KBM-7 (cell line): ENCODE measurements at places on chromosomes 7 and 10.

DNA sequence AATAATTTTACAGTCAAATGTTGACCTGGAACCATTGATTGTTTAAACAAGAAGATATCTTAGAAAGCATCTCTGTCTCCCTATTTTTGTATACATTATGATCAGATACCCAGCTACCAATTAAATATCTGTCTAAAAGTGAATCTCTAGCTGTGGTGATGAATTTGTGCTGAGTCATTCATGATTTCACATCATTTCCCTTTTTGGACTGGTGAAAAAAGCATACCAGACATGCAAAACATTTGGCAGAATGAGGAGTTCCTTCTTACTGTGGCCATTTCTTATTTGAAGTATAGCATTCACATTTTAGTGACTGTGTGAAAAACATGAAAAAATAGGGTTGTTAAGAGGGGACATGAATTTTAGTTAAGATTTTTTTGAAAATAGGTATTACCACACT is 98.0 kb upstream of the GATA3 start:
- peak; percentile 79 for DNase-seq

GRCh38 chr10:71964098-71964742 is at the start of gene CHST3:
TSS of gene CHST3 (plus strand) at chr10:71964395. CDS start at chr10:72005843, 41,448 bp downstream.
- peak; percentile 52 for DNase-seq

- no peak for DNase-seq
Measured at GRCh38 chr10:43817368-43817767, 168.7 kb upstream of the ZNF32 start.

DNA sequence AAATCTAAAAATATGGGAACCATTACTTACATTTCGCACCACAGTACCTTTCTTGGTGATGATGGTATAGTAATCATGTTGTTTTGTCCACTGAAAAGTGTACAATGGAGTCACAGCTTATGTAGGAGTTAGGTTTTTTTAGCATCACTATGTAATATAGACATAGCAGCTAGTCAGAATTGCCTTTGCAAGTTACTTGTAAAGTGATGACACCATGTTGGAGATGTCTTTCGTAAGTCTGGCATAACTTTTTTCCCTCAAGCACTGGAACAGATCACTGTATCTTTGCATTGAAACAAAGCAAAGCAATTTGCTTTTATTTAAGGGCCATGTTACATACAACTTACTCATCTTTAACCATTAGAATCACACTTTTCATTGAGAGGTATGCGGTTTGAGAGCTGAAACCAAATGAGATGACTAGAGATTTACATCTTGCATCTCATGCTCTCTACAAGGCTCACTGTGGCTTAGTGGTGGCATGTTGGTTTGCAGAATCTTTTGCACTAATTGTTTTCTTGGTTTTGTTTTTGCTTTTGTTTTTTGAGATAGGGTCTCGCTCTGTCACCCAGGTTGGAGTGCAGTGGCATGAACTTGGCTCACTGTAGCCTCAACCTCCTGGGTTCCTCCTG is 18.3 kb downstream of the UBN2 start:
- DNase-seq: no peak

DNA sequence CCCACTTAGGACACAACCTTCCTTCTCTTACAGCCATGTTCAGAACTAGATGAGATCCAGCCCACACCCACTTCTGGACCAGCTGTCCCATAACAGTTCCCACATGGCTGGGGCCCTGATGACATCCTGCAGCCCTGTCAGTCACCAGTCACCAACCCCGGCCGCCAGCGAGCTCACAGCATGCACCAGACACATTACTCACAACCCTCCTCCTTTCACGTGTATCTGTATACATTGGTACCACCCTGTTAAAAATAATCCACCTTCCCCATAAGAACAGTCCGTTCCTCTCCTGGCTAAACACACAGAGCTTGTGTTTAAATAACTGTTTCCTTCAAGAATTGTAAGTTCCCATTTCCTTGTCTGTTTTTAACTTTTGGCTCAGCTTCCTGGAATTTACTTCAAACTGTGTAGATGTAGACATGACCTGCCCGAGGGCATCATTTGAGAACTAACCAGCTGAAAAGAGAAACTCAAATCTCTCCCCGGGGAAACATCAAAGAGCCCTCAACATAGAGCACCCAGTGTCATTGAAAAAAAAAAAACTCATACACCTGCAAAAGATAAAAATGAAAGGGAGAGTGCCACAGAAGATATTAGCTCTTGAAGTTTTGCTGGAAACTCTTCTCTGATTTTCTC is 26.0 kb upstream of the PRLHR start:
- DNase-seq: no peak

DNA sequence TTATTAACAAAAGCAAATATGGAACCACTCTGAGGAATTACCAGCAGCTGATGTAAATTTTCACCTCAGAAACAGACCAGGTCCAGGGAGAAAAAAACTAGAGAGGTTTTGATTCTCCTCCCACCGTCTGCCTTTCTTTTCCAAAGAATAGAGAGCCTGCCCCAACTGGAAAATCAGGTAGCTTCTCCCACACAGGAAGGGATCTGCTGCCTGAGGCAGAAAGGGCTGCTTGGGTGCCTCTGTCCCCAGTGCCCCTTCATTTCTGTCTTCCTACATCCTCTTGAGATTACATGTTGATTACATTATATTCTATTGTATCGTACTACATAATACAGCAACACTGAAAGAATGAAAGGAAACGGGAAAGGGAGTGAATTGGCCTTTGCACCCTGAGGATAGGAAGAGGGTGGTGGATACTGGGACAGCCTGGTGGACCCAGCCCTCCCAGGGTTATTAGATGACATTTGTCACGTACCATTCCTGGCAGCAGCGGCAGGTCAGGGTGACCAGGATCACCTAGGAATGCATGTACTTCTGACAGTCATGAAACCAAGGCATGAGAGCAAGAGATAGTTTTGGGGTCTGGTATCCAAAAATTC is 8.9 kb downstream of the ST8SIA6 start:
- DNase-seq: no peak

DNA sequence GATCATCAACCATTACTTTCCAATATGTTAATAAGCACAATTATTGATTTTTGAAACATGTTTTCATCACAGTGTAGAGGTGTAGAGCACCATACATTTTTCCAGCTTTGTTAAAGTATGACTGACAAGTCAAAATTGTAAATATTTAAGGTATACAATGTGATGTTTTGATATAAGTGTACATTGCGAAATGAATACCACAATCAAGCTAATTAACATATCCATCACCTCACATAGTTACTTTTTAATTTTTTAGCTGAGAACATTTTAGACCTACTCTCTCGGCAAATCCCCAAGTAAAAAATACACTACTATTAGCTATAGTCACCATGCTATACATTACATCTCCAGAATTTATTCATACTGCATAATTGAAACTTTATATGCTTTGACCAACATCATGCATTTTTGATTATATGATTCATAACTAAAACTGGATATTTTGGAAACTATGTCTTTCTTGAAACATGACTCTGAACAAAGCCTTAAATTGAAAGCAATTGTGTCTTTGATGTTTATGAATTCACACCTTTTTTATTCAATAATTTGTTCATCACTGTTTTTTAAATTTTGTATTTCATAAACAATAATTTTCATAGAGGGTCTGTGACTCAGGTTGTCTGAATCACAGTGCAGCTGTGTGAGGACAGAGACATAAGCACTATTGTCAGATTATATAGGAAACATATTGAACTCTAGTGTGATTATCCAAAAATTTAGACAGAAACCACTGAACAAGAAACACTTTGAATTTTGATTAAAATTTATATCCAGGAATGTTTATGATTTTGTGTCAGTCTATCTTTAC is 486.1 kb downstream of the SEMA3D start:
- DNase-seq: no peak

DNA sequence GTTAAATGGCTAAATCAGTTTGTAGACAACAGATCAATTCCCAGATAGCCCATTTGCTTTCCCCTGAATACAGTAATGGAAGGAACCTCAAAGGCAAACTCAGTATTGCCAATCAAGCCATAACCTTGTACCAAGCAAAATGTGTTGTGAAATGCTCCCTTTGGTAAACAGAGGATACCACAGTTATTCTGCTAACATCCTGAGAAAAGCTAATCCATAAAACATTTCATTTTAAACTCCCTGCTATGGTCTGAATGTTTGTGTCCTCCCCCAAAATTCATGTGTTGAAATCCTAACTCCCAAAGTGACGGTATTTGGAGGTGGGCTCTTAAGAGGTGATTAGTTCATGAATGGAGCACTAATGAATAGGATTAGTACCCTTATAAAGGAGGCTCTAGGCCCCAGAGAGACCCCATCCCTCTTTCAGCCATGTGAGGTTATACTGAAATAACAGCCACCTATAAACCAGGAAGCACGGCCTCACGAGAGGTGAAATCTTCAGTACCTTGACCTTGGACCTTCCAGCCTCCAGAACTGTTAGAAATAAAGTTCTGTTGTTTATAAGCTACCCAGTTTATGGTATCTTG is 89.3 kb upstream of the RNF148 start:
- DNase-seq: no peak

DNA sequence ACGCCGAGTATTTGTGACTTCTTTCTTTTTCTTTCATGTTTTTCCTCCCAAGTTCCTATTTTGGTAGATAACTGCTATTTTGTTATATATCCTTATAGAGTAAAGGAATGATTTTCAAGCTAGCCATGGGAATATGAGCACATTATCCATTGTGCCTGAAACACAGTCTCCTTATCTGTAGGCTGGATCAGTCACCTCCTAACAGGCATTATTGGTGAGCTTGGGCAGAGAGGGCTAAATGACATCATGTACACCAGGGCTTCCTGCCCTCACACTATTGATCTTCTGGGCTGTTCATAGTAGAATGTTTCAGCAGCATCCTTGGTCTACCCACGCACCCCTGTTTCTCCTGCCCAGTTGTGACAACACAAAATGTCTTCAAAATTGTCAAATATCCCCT is 88.1 kb upstream of the CTBP2 start:
- no peak for DNase-seq

DNA sequence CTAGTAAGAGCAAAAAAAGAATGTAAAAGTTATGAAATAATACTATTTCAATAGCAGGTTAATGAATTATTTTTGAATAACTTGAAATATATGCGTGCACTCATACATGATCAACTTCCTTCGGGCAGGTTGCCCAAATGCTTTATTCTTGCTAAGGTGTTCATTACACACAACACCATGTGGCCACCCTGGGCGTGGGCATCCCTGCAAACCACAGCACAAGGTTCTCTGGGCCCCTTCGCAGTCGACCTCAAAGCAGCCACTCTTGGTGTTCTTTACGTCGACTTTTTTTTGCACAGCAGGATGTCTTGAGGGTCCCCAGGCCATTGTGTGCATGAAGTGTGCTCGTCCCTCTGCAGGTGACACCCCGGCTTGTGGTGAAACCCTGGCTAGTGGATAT is 300.7 kb upstream of the PITRM1 start:
- no peak for DNase-seq

DNA sequence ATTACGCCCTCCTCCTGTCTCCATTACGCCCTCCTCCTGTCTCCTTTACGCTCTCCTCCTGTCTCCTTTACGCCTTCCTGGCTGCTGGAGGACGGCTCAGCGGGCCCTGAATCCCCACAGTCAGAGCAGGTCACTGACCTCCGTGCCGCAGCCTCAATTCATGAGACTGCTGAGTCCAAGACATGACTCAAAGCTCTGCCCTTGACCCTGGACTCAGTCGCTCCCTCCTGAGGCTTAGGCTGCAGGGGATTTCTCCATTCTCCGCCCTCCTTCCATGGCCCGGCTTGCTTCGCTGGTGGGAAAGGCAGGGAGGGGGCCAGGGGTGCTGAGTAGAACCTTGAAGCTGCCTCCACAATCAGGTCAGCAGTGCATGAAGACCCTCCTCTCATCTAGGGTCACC is 21.0 kb upstream of the FOXL3 start:
- no peak for DNase-seq

DNA sequence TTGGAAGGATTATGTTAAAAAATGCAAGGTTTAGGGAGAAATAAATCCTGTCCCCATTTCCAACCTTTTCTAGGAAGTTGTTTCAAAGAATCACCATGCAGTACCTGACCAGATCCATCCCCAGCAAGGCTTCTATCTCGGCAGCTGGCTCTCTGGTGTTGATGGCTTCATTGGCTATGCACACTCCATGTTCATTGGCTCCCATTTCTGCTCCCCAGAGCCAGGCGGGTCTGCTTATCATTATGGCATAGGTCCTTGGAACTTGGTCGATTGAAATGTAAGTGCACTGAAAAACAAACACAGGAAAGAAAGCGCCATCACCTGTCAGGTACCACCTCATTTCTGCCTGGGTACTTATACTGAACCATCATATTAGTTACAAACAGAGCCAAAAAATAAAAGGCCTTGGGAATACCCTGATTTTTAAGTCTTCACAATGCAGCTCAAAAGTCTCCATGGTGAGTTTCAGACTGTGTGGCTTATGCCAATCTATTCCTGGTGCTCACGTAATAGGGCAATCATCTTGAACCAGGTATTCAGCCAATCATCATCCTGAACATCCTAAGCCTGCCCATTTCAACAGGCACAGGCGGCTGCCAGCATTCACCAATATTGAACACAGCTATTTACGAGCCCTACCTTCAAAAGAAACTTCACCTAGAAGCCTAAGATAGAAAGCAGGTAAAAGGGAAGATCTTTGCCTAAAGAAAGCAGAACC is 34.4 kb downstream of the SCRN1 start:
- DNase-seq: no peak

DNA sequence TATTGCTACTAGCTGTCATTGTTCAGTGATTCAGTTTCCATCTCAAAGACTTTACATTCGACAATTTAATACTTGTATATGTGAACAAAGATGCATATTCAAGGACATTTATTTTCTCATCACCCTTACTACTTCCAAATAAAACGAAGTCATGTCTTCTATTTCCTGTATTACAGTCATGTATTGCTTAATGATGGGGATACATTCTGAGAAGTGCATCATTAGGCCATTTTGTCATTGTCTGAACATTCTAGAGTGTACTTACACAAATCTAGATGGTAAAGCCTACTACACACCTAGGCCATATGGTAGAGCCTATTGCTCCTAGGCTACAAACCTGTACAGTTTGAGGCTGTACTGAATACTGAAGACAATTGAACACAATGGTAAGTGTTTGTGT is 6.5 kb downstream of the C10orf95 start:
- DNase-seq: no peak

DNA sequence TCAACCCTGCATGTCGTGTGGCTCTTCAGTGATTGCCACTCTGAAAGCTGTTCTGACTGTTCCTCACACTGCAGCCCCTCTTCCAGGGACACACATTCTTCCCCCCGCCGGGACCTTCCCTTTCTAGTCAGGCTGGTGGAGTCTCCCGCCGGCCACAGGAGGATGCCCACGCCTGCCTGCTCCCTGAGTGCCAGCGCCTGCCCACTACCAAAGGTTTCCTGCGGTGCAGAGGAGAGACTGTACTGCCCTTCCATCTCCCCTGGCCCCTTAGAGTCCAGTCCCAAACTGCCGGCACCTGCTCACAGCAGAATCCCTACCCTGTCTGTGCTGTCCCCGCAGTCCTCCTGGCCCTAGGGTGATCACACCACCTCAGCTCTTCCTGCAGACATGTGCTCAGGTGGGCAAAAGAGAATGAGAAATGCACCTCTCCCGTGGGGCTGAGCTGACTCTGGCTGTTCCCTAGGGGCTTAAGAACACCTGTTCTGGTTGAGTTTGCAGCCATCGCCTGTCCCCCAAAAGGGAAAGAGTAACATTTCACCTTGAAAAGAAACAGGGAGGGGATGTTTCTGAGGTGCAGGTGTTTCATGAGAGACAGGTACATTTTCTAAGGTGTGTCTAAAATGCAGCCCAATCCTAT is 1.4 kb downstream of the PODXL start:
- no peak for DNase-seq
